ENCODE measurements at places on chromosomes 4 and X. TPM values are rescaled to one million over a fixed set of nuclear protein-coding genes. Genes with fewer than 3 reads are reported as not detected.

- no peaks in the 10 kb centered on the region for H3K4me1 ChIP-seq
- DNase-seq = peak; percentile 3
- H3K27ac ChIP-seq = no peak overlapping the region
- H3K36me3 ChIP-seq = no peaks in the 10 kb centered on the region
- no peak overlapping the region for H3K4me3 ChIP-seq
These were observed 63.3 kb downstream of the MEPE start for GRCh38 chr4:87895964-87896621.

DNA sequence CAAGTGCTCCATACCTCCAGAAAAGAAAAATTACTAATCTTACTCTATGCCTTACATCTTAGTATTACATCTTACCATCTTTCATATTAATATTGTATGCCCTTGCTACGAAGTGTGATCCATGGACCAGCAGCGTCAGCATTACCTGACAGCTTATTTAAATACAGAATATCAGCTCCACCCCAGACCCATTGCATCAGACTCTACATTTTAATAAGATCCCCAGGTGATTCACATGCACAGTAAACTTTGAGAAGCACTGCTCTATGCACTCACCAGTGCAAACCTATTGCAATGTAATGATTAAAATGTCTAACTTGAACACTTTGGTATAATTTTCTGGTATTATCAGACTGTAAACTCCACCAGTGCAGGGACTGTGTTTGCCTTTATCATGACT, 14.1 kb upstream of the SH3D19 start:
- H3K27ac ChIP-seq = no peak overlapping the region
- H3K36me3 ChIP-seq = no peaks in the 10 kb centered on the region

Gene UPF3B
- total RNA-seq = 0.54 TPM

Gene AGTR2
- total RNA-seq = not detected

- no peak overlapping the region for H3K4me3 ChIP-seq
- no peak overlapping the region for H3K27ac ChIP-seq
- H3K4me1 ChIP-seq = peaks cover 19% of the 10 kb centered on the region
- H3K36me3 ChIP-seq = no peaks in the 10 kb centered on the region
These were observed 28.2 kb downstream of the IRF2 start for GRCh38 chr4:184446132-184446658.

- no peak for DNase-seq
- no peaks in the 10 kb centered on the region for H3K4me1 ChIP-seq
- no peaks in the 10 kb centered on the region for H3K27me3 ChIP-seq
- H3K27ac ChIP-seq = no peak overlapping the region
- no peaks in the 10 kb centered on the region for H3K36me3 ChIP-seq
- H3K4me3 ChIP-seq = no peak overlapping the region
These were observed 212.6 kb upstream of the LCORL start for GRCh38 chr4:18234108-18234507.

Measured in IMR-90 (cell line).